ENCODE measurements at places on chromosomes 6 and 20.
A peak's percentile ranks its signal among the peaks of the same experiment; 100 is the strongest.

- no peak for DNase-seq
Observed at GRCh38 chr6:111265842-111266241, 178.5 kb downstream of the SLC16A10 start.

GRCh38 chr6:143187238-143187923, 126.7 kb downstream of the AIG1 start:
- DNase-seq: no peak

GRCh38 chr20:1324598-1325172, 4.3 kb downstream of the SDCBP2 start:
- no peak for DNase-seq

DNA sequence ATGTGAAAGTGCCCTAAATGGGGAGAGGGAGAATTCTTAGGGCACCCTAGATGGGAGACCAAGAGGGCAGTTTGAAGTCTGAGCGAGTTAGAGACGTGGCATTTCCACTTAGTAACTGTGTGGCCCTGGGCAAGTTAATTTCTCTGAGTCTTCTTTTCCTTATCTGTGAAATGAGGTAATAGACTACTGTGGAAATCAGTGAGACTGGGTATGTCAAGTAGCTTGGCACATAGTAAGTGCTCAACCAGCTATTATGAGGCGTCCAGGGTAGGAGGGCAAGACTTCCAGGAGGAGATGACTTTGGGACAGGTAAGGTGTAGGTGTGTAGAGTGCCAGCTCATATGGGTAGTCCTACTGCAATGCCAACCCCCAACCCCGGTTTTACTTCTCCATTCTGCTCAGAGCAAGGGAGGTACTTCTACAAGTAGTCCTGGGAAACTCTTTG, 770 bp downstream of the KIF3B start:
- DNase-seq: peak; percentile 44

DNA sequence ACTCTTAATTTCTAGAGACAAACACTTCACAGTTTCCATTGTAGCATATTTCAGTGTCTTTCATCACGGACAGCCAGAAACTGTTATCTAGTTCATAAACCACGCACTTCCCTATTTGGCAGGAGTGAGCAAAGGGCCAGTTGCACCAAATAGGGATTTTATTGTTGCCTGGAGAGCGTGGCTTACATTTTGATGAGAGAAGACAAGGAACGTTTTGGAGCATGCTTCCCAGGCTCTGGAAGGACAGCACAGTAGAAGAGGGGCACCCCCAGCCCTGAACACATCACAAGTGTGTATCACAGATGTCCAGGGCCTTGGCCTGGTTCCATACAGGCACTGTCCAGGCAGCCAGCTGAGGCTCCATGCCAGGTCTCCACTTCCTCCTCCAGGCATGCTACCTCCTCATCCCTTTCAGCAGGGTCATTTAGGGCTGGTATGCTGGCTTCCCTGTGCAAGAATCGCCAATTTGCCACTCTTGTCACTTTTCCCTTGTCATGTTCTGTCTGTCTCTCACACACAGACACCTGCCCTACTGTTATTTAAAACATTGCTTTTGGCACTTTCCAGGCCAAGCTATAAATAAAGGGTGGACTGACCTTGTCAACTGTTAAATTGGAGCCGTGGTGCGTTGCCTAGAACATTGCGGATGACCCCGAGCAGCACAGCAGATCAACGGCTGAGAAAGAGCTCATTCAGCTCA, 235.0 kb upstream of the GMDS start:
- DNase-seq: no peak

DNA sequence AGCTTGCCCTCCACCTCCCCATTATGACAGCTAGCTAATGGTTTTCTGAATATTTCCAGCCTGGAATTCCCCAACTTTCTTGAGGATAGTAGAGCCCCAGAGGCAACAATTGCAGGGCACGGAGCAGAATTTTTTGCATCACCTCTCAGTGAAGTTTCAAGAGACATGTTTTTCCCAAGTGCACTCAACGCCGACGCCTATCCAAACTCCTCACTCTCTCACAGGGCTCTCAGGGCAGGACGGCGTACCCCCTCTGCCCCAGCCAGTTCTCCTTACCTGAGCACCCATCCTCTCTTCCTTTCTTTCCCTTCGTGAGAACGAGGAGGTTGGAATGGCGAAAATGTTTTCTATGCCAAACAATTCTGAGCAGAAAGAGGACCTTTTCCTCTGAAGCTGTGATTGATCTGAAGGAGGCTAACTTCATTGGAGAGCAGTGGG, 83.1 kb upstream of the FOXQ1 start:
- no peak for DNase-seq

GRCh38 chr6:37038292-37039198, 33.1 kb downstream of the FGD2 start:
- no peak for DNase-seq

- no peak for DNase-seq
Observed at GRCh38 chr6:153031335-153031955, 28.9 kb upstream of the MTRF1L start.

DNA sequence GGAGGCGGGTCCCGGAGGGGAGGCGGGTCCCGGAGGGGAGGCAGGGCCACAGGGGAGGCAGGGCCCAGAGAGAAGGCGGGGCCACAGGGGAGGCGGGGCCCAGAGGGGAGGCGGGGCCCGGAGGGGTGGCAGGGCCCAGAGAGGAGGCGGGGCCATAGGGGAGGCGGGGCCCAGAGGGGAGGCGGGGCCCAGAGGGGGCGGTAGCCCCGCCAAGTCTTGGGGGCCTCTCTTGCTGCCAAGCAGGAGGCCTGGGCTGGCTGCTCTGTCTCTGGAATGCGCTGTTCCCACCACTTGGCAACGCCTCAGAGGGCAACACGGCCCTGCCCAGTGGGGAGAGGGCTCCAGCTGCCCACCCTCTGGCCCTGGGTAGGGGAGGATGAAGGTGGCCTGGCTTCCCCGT, 80.5 kb downstream of the YTHDF1 start:
- DNase-seq: no peak

- no peak for DNase-seq
Observed at GRCh38 chr6:10991115-10991514, 53.0 kb downstream of the ELOVL2 start.

- no peak for DNase-seq
Observed at GRCh38 chr20:47038566-47039560, 144.2 kb downstream of the EYA2 start.

- no peak for DNase-seq
Observed at GRCh38 chr6:159935633-159936032, 33.2 kb upstream of the IGF2R start.

DNA sequence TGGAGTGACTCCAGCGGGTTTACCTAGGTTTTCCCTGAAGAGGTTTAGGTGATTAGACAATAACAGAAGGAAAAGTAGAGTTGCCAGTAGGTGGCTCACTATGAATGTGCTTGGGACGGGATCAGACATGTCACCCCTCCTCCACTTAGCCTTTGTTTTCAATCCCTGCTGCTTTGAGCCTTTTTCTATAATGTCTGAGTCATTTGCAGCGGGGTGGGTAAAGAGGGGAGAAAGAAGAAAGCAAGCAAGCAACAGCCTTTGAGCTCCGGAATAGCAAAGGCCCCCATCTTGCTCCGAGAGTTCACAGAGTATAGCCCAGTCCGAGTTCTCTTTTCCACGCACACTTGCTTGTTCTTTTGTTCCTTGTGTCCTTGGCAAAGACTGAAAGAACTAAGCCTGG, 129.1 kb downstream of the PACRG start:
- no peak for DNase-seq

- DNase-seq: no peak
Observed at GRCh38 chr6:65933390-65933789, 226.4 kb upstream of the EYS start.

GRCh38 chr6:7138921-7139358, 31.2 kb downstream of the RREB1 start:
- no peak for DNase-seq

DNA sequence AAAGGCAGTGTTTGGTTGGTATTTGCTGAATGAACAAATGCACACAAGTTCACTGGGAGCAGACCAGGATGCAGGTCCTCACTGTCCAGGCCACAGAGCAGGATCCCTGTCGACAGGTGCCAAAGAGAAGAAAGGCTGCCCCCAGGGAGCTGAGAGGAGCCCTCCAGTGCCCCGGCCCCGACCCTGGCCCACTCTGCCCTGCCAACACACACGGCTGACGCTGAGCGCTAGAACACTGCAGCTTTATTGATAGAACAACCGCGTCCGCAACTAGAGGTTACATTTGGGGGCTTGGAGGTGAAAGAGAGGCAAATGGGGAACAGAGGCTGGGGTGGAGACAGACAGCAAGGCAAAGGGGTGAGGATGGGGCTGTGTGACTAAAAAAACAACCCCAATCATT, 65.4 kb downstream of the MDGA1 start:
- DNase-seq: no peak

DNA sequence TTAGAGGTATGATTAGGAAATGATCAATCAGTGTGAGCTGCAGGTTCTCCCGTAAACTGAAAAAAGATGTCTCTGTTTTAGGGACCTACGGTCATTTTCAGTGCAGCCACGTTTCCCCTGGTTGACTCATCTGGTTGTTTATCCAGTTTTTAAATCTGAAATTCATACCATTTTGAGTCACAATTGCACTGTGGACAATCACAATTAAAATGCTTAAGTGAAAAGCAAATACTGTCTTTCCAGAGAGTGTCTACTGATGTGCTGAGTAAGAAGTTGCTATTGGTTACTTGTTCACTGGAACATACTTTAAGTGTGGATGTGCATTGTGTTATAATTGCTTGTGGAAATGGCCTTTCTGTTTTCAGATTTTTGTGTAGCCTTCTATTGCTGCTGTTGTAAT, 305.1 kb upstream of the SASH1 start:
- no peak for DNase-seq

- DNase-seq: no peak
Observed at GRCh38 chr6:129098061-129098553, 215.2 kb downstream of the LAMA2 start.

DNA sequence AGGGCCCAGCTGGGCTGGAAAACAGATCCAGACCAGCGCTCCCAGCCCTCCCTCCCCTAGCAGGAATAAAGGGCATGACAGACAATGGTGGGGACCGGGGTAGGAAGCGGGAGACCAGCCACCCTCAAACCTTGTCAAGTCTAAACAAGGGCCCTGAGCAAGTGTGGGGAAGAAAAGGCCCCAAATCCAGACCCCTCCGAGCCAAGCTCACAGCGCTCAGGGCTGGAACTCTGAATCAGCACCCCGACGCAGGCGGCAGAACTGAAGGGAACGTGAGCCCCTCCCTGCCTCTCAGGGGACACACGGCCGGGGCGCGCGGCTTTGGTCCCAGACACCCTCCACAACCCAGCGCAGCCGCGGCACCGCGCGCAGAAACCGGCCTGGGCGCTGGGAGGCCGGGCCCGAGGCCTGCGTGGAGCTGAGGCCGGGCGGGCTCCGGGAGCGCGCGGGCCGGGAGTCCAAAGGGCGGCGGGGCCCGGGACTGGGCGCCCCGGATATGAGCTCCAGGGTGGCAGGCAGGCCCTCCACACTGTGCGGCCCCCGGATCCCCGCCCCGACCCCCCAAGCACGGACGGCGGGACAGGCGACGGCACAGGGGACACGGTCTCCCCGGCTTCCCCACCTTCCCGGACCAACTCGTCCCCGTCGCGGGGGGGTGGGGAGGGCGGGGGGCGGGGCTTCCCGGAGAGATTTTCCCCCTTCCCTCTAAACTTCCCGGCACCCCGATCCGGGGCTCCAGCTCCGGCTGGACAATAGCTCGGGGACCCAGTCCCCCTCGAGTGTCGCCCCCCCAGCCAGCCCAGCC, 641 bp downstream of the TEAD3 start:
- no peak for DNase-seq

- no peak for DNase-seq
Observed at GRCh38 chr20:23255716-23256385, 94.7 kb upstream of the NXT1 start.

- DNase-seq: no peak
Observed at GRCh38 chr20:19407736-19408135, 195.3 kb downstream of the SLC24A3 start.

- DNase-seq: no peak
Observed at GRCh38 chr6:42224222-42225028, 6.8 kb upstream of the MRPS10 start.

DNA sequence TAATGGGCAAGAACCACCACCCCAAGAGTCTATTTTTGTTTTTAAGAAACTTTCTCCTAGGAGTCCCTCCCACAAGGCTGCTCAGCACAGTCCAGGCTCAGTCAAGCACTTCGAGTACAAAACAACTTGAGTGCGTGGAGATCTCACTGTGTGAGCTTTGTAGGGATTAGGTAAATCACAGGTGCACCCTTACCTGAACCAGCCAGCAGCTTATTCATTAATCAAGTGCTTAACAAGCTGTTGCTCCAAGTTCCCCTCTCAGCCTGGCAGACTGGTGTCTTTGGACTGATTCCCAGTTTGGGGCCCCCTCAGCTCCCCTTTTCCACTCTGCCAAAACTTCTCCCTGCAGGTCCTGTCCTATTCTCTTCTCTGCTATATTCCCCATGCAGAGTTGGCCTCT, 133.1 kb downstream of the LY86 start:
- no peak for DNase-seq

GRCh38 chr20:42378826-42379225, 760.6 kb upstream of the CHD6 start:
- DNase-seq: no peak

DNA sequence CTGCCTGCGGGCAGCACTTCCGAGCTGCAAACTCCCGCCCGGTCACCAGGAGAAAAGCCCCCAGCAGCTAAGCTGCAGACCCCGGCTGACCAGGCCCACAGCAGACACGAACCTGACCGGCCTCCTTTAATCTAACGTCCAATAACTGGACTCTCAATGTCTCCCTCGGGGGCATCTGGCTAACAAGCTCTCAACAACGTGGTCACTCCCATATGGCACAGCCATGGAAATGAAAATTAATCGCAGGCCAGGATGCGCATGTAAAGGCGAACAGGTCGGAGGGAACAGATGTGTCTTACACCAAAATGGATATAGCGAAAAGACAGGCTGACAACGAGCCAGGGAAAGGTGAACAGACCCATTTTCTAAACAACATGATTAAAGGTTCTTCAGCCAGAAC, 44.4 kb upstream of the SMOC2 start:
- no peak for DNase-seq

DNA sequence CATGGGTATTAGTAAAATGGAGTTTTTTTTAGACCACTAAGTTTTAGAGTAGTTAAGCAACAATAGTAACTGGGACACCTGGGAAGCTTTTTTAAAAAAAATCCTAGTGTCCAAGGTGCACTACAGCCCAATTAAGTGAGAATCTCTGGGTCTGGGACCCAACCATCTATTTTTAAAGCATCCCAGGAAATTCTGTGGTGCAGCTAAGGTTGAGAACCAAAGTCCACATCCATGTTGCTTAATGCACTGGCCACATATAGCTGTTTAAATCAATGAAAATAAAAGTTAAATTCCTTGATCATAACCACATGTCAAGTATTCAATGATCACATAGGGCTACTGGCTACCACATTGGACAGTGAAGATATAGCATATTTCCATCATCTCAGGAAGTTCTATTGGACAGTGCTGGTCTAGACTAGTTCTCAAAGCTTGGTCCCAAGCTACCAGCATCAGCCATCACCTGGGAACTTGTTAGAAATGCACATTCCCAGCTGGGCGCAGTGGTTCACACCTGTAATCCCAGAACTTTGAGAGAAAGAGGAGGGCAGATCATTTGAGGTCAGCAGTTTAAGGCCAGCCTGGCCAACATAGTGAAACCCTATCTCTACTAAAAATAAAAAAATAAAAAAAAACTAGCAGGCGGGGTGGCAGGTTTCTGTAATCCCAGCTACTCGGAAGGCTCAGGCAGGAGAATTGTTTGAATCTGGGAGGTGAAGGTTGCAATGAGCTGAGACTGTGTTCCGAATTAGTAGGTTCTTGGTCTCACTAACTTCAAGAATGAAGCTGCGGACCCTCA, 12.7 kb downstream of the KIF13A start:
- no peak for DNase-seq

All from GM12891 (cell line).